ENCODE measurements at places on chromosomes 4 and X. TPM values are rescaled to one million over a fixed set of nuclear protein-coding genes. Genes with fewer than 3 reads are reported as not detected.

The LDB2 gene
- 0.51 TPM for total RNA-seq

The CXCL13 gene
- total RNA-seq: not detected

- peak; percentile 10 for DNase-seq
Observed at GRCh38 chr4:182242787-182243186, 415 bp upstream of the TENM3 start.

The TBCK gene
- 26.5 TPM for total RNA-seq

- DNase-seq: no peak
Observed at GRCh38 chr4:37649268-37649667, 36.9 kb downstream of the RELL1 start.

Measured in SJCRH30 (cell line).